ENCODE measurements at places on chromosomes 16 and 17. TPM values are rescaled to one million over a fixed set of nuclear protein-coding genes. Genes with fewer than 3 reads are reported as not detected.

- DNase-seq: no peak
- H3K36me3 ChIP-seq: peaks cover 26% of the 10 kb centered on the region
- H3K27ac ChIP-seq: no peak overlapping the region
- peaks cover 19% of the 10 kb centered on the region for H3K4me1 ChIP-seq
- no peak overlapping the region for H3K4me3 ChIP-seq
These were observed 29.9 kb downstream of the AP1G1 start for GRCh38 chr16:71778780-71779179.

GRCh38 chr16:15597822-15598647, 44.9 kb downstream of the MARF1 start:
- no peaks in the 10 kb centered on the region for H3K4me1 ChIP-seq
- H3K4me3 ChIP-seq: no peak overlapping the region
- no peaks in the 10 kb centered on the region for H3K27me3 ChIP-seq
- H3K36me3 ChIP-seq: peaks cover 95% of the 10 kb centered on the region

GRCh38 chr16:69329369-69330285, 761 bp downstream of the PDF start:
- H3K27ac ChIP-seq: peak overlapping the region; percentile 94
- H3K4me3 ChIP-seq: peak overlapping the region; percentile 98

GRCh38 chr17:75645501-75645888, 12.3 kb downstream of the SMIM5 start:
- H3K4me1 ChIP-seq: peaks cover 32% of the 10 kb centered on the region
- DNase-seq: no peak
- no peaks in the 10 kb centered on the region for H3K27me3 ChIP-seq
- peaks cover 34% of the 10 kb centered on the region for H3K36me3 ChIP-seq
- H3K4me3 ChIP-seq: no peak overlapping the region

DNA sequence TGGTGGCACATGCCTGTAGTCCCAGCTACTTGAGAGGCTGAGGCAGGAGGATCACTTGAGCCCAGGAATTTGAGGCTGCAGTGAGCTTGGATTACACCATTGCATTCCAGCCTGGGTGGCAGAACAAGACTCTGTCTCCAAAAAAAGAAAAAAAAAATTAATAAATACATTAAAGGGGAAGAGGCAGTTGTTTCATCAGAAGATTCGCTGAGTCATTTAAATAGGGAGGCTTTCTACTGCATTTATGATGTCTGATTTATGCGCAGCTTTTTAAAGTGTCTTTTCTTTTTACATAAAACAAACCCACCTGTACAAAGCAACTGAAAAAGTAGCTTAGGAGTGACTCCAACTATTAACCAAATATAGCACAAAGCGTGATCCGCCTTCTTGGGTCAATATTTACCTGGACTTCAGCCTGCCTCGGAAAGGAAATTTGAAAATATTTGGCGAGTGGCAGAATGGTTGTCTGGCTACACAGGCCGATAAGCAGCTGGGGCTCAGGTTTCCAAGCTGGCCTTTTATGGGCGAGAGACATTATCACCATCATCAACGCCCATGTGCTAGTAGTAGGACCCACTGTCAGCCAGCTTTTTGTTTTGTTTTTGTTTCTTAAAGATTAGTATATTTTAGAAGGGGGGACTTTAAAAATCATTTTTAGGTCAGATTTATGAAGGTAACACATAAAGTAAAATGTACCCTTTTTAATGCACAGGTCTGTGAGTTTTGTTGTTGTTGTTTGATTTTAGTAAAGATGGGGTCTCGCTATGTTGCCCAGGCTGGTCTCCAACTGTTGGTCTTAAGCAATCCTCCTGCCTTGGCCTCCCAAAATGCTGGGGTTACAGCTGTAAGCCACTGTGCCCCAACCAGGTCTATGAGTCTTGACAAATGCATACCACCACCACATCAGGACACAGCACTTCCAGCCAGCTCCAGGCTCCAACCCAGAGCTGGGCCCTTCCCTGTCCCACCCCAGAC, 42.5 kb upstream of the RASD1 start:
- H3K27me3 ChIP-seq: no peaks in the 10 kb centered on the region
- peak overlapping the region; percentile 90 for H3K27ac ChIP-seq
- no peaks in the 10 kb centered on the region for H3K36me3 ChIP-seq

- H3K4me3 ChIP-seq: peak overlapping the region; percentile 77
- H3K36me3 ChIP-seq: peaks cover 30% of the 10 kb centered on the region
- H3K4me1 ChIP-seq: peaks cover 17% of the 10 kb centered on the region
- H3K27ac ChIP-seq: no peak overlapping the region
- H3K27me3 ChIP-seq: no peaks in the 10 kb centered on the region
These were observed 40.1 kb upstream of the AMZ2 start for GRCh38 chr17:68207651-68208253.

DNA sequence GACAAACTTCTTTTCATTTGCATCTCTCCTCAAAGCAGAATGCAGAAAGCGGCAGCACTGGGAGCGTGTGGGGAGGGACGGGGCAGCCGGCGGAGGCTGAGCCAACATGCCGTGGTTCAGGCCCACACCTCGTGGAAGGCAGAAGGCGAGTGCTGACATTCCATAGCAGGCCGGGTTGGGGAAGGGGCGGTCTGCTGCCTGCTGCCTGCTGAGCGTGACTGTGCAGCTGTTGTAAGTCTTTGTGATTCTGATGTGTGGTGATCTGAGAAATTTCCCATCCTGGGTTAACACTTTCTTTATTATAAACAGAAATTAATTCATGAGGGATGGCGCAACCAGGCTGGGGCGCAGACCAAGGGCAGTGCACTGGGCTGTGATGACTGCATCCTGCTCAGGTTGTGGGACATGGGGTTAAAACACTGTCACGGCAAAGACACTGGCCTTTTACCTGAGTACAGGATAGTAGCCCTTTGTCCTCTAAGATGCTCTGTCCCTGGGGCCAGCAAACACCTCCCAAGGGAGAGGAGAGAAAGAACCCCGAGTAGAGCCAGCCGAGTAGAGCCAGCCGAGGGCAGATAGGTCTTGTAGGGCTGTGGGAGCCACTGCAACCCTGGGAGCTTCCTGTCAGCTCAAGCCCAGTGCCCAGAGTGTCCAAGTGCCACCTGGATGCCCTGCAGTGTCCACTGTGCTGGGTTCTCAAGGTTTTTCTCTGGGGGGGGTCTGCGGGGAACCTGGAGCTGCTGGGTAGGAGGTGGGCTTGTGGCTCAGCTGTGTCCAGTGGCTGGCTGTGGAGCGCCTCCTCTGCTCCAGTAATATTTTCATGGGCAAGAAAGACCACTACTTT, 8.8 kb upstream of the DNASE1 start:
- H3K27me3 ChIP-seq: no peaks in the 10 kb centered on the region
- H3K27ac ChIP-seq: no peak overlapping the region
- peaks cover 15% of the 10 kb centered on the region for H3K36me3 ChIP-seq
- H3K4me3 ChIP-seq: no peak overlapping the region
- DNase-seq: no peak

Gene UQCRC2
- 964 TPM for total RNA-seq

Gene CLEC10A
- total RNA-seq: 2.9 TPM

GRCh38 chr17:7238420-7239090, 702 bp downstream of the PHF23 start:
- H3K36me3 ChIP-seq: peaks cover 33% of the 10 kb centered on the region
- H3K27ac ChIP-seq: peak overlapping the region; percentile 99

- H3K4me3 ChIP-seq: no peak overlapping the region
- DNase-seq: no peak
- no peak overlapping the region for H3K27ac ChIP-seq
- peaks cover 43% of the 10 kb centered on the region for H3K36me3 ChIP-seq
- no peaks in the 10 kb centered on the region for H3K27me3 ChIP-seq
These were observed 6.4 kb downstream of the ASB16 start for GRCh38 chr17:44176671-44177501.

- no peak overlapping the region for H3K4me3 ChIP-seq
- peak overlapping the region; percentile 54 for H3K27ac ChIP-seq
These were observed 20.9 kb downstream of the FAM20A start for GRCh38 chr17:68580236-68580770.

GRCh38 chr17:40122999-40123810, 1.4 kb downstream of the MSL1 start:
- DNase-seq: peak; percentile 45
- peaks cover 59% of the 10 kb centered on the region for H3K4me1 ChIP-seq
- no peaks in the 10 kb centered on the region for H3K27me3 ChIP-seq
- H3K4me3 ChIP-seq: peak overlapping the region; percentile 98
- peak overlapping the region; percentile 94 for H3K27ac ChIP-seq

GRCh38 chr17:57296231-57296630, 39.9 kb downstream of the MSI2 start:
- no peak for DNase-seq
- peaks cover 34% of the 10 kb centered on the region for H3K4me1 ChIP-seq
- no peak overlapping the region for H3K4me3 ChIP-seq
- peak overlapping the region; percentile 48 for H3K27ac ChIP-seq

DNA sequence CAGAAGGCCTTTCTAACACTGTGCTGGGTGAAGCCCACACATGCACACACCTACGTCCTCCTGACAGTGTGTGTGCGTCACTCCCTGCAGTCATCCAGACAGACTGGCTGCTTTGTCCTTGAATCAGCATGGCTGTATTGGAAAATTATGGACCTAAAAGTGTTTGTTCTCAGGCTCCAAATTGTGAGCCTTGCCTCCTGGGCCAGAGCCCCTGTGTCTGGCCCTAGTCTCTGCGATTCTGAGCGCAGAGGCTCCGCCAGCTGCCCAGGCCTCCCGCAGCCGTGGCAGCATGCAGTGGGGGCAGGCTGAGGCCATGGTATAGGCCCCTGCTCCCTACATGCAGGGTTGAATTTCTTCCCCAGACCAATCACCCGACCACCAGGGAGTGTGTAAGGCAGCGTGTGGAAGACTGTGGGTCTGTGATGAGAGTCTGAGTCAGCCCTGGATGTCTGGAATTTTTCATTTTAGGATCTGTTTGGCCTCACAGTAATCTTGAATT, 166.9 kb downstream of the LGALS9B start:
- no peak overlapping the region for H3K27ac ChIP-seq
- H3K27me3 ChIP-seq: no peaks in the 10 kb centered on the region
- no peaks in the 10 kb centered on the region for H3K36me3 ChIP-seq
- no peaks in the 10 kb centered on the region for H3K4me1 ChIP-seq
- no peak overlapping the region for H3K4me3 ChIP-seq
- no peak for DNase-seq

GRCh38 chr16:23448392-23448791, 4.6 kb downstream of the COG7 start:
- H3K4me1 ChIP-seq: peaks cover 25% of the 10 kb centered on the region
- peaks cover 25% of the 10 kb centered on the region for H3K36me3 ChIP-seq
- no peak for DNase-seq
- no peak overlapping the region for H3K27ac ChIP-seq
- H3K4me3 ChIP-seq: no peak overlapping the region

DNA sequence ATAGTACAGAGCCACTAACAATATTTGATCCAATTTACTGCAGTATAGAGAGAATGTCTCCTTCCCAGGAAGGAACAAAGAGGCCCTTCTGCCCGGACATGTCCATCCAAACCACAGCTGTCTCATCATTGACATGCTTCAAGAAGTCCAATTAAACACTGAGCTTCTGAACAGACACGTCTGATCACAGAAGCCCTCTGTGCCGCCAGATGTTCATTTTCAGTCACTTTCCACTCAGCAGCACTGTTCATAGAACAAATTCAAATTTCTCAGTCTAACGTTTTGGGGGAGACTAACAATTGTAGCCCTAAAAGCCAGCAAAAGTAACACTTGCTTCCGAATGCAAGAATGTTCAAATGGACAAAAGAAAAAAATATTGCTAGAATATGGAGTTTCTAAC, 15.3 kb downstream of the ZC3H7A start:
- peaks cover 34% of the 10 kb centered on the region for H3K36me3 ChIP-seq
- no peak for DNase-seq
- peak overlapping the region; percentile 92 for H3K27ac ChIP-seq
- H3K27me3 ChIP-seq: no peaks in the 10 kb centered on the region

Gene PRSS33
- not detected for total RNA-seq

DNA sequence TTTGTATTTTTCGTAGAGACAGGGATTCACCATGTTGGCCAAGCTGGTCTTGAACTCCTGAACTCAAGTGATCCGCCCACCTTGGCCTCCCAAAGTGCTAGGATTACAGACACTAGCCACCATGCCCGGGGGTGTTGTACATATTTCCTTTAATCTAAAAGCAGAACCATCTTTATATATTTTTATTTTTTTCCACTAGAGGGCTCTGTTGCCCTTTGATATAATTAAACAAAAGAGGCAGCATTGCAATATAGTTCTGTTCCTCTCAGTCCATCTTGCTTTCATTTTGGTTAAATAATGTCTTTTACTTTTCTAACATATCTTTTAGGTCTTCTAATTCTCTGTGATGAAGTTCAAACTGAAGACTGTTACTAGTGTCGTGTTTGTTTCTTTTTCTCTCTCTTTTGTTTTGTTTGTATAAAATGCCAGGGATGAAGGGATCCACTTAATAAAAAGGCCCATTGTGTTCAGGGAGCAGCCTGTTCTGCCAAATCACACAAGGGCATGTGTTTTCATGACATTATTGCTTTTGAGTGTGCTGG, 23.4 kb downstream of the WWOX start:
- peak overlapping the region; percentile 56 for H3K27ac ChIP-seq
- peaks cover 8% of the 10 kb centered on the region for H3K36me3 ChIP-seq
- no peak for DNase-seq
- peaks cover 17% of the 10 kb centered on the region for H3K4me1 ChIP-seq
- no peaks in the 10 kb centered on the region for H3K27me3 ChIP-seq

Gene C17orf107
- total RNA-seq: 0.80 TPM

Gene KRTAP3-1
- not detected for total RNA-seq

Measured in left ventricle myocardium inferior (tissue), 1 donor.